ENCODE measurements at places on chromosomes 12 and 14.

DNA sequence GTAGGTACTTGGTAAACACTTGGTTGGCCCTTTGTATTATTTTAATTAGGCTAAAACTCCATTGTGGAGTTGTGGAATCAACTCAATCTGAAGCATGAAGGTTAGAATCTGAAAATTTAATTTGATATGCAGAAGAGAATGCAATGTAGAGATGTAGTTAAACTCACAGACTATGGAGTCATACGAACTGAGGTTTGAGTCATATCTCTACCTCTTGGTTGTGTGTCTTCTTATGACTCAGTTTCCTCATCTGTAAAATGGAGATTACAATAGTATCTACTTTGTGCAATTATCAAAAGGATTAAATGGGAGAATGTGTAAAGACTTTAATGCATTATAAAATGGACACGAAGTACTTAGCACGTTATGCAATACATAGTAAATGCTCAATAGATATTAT is 146.0 kb upstream of the IFNG-AS1 start:
- no peak for DNase-seq

DNA sequence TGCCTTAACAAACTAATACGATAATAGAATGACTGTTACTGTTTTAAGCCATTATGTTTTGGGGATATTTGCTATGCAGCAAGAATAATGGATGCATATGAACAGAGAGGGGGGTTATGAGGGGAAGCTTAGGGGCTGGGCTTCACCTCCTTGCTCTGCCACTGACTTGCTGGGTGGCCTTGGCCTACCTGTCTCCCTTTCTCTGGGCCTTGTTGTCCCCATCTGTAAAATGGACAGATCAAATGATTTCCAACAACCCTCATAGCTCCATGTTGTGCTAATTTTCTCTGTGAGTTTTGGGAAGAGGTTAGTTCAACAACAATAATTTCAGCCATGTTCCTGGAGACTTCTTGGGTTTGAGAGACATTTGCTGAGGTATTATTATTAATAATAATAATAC is 119.6 kb downstream of the VRK1 start:
- no peak for DNase-seq

DNA sequence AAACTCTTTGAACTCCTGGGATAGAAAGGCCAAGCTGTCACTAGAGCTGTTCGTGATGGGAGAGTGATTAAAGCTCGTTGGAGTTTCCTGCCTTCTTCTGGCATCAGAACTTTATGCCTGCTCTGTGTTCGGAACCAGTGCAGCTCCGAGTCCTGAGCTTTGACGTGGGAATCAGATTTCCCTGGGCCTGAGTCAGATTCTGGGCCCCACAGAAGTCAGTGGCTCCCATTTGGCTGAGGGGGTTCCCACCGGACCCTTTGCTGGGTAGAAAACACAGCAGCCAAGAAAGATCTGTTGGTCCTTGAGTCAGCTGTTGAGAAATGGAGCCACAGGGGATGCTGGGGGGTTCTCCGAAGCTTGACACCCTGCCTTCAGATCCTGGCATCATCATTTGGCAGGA is 238.0 kb downstream of the CHST11 start:
- no peak for DNase-seq

DNA sequence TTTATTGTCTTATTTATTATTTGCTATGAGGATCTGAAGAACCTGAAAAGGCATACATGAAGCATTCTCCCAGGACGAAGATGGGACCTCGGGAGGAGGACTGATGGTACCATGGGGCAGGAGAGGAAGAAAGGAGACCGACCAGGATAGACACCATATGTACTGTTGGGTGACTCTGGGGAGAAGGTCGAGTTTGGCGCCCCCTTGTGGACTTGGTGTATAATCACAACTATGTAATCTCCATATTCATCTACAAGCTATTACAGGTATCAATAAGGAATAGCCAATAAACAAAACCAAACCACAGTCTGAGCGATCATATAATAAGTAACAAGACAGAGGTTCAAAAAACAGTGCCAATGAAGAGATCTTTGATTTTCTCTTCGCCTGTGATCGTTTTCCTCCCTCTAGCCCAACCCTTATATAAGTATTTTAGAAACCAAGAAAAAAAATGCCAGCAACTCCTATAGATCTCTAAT is 139.1 kb downstream of the SPTSSA start:
- peak; percentile 55 for DNase-seq

GRCh38 chr12:112606611-112607365 is 184.8 kb upstream of the RPH3A start:
- DNase-seq, result no peak

GRCh38 chr14:38391334-38391733 is 135.4 kb upstream of the CLEC14A start:
- DNase-seq, result no peak

DNA sequence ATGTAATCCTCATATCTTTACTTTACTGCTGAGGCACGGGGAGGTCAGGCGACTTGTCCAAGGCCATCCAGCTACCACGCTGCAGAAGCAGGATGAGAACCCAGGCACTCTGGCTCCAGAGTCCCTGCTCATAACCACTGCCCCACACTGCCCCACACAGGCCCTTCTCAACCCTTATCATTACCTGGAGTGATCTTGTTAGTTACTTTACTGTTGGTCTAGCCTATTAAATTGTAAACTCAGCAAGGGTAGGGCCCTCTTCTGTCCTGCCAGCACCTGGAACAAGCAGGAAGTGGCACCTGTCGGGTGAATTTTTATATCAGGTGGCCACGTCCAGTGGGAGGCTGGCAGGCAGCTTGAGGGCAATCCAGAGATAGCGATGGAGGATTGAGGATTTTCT is 12.2 kb downstream of the FAIM2 start:
- no peak for DNase-seq

GRCh38 chr12:104454997-104455396 is 1.8 kb upstream of the CHST11 start:
- DNase-seq, result no peak

GRCh38 chr12:77064896-77065360 is 441 bp downstream of the E2F7 start:
- no peak for DNase-seq

DNA sequence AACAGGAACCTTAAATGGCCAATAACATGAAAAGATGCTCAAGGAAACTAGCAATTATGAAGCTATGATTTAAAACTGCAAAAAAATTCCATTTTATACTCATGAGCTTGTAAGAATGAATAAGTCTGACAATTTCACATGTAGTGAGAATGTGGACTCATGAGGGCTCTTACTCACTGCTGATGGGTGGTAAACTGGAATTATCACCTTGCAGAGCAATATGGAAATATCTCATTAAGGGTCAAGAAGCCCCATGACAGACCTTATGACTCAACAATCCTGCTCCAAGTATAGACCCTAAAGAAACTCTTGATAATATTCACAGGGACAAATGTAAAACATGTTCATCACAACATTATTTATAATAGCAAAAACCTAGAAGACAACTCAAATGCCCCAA is 23.5 kb upstream of the SMAGP start:
- DNase-seq, result no peak

GRCh38 chr12:124498275-124499189 is 68.9 kb downstream of the NCOR2 start:
- no peak for DNase-seq

DNA sequence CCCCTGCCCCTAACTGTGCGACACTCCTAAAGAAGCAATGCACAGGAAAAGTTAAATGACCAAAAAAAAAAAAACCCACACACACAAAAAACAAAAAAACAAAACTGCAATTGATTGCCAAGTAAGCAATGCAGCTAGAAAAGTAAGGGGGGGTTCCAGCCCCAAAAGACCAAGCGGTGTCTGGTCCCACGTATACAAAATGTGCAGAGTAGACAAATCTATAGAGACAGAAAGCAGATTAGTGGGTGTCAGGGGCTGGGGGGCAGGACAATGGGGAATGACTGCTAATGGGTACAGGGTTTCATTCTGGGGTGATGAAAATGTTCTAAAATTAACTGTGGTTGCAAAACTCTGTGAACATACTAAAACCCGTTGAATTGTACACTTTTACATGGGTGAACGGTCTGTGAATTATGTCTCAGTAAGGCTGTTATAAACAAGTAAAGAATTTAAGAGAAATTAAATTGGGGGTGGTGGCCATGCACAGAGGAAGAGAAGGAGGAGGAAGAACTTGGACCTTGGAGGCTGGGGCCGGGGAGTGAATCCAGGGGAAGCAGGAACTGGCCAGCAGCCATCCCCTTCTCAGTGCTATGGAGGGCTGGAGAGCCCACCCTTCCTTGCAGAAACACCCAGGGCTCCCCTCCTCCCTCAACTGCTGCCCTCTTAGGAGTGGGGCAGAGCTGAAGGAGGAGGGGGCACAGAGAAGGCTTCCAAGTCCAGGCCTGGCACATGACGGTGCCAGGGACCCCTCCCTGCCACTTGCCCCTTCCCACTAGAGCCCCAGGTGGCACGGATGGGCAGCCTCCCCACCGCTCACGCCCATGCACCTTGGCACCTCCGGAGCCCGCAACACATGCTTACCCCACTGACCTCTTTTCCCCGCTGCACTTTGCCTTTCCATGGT is 45.4 kb downstream of the KDM2B start:
- no peak for DNase-seq

- DNase-seq, result no peak
Measured at GRCh38 chr14:91113829-91114078, at the start of gene DGLUCY. Gene DGLUCY (plus strand): TSS chr14:91114073. CDS start chr14:91160295, 46,222 bp downstream.

DNA sequence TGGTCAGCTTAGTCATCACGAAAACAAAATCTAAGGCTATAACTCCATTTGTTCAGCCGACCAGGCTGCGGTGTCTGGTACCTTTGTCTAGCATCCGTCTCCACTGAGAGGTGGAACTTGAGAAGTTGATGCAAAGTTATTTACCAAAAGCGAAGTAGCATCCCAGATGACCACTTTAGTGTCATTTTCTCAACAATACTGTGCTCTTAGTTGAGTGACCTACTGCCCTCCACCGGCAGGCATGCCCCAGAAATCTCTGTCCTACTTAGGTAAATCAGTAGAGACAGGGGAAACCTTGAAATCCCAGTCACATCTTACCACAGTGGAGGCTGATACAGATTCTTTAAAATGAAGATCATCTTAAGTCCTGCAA is 1.3 kb upstream of the ST8SIA1 start:
- no peak for DNase-seq

DNA sequence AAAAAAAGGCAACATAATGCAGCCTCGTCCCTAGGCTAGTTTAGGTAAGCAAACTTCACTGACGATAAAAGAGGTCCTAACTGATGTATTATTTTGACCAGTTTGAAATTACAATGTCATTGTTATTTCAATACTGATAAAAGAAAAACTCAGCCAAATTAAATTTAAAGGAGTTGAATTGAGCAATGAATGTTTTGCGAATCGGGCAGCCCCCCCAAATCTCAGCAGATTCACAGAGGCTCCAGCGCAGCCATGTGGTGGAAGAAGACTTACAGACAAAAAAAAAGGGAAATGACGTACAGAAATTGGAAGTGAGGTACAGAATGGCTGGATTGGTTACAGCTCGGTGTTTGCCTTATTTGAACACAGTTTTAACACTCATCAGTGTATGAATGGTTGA is 8.2 kb upstream of the LDHB start:
- DNase-seq, result no peak

DNA sequence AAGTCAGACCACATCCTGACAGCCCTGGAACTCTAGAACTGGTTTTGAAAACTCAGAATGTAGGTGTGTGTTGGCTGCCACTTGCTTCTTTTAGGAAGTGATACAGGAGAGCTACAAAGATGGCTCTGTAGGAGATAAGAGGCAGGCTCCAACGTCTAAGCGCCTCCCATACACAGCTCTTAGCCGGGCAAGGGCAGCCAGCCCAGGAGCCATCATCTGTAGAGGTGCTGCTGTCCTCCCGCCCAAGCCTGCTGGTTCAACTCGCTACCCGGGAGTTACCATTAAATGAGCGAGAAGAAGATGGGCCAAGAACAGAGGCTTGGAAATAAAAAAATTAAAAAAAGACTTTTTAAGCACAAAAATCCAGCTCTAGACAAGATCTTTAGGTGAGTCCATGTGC is 61.2 kb upstream of the DIO3 start:
- DNase-seq, result no peak

GRCh38 chr12:131494741-131495524 is 216.0 kb upstream of the SFSWAP start:
- no peak for DNase-seq

GRCh38 chr14:77043984-77044485 is 15.5 kb upstream of the IRF2BPL start:
- DNase-seq, result no peak

- no peak for DNase-seq
Measured at GRCh38 chr14:32329146-32329545, at the start of gene AKAP6. Gene AKAP6 (plus strand): TSS chr14:32329298. CDS start chr14:32433494, 104,196 bp downstream.

DNA sequence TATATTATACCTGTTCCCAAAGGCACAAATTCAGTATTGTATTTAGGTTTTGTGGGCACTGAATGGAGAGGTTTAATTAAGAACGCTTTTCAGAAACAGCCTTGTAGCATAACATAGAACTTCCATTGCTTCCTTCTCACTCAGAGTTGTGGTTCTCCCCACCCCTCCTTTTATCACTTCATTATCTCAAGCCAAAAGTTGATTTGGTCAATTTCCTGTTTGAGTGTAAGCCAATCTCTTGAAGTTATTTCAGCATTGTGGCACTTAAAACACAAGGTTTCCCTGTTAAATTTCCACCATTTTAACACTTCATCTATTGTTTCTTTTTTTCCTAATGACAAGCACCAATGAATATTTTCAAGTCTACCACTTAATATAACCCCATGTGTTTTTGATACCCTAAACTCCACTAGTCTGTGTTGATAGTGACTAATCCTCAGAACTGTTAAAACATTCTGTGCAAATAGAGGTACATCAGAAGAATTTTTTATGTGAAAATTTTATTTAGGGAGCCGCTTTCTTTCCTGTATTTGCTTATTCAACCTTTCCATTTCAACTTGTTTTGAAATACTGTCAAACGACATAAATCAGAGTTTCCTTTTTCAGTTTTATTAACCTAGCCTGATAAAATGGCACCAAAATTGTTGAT is 340.1 kb downstream of the BCAT1 start:
- no peak for DNase-seq

All from stimulated activated CD8-positive, alpha-beta memory T cell treated with anti-CD3 and anti-CD28 coated beads, Interleukin-7, amount 100 ng/mL, for 1 hour (primary cell).